Neural crest cell (in vitro differentiated cells): ENCODE measurements at places on chromosomes 5 and 9. TPM values are rescaled to one million over a fixed set of nuclear protein-coding genes. Genes with fewer than 3 reads are reported as not detected.

GRCh38 chr9:84266087-84266561 lies 74.4 kb downstream of the SLC28A3 start:
- H3K4me1 ChIP-seq: peaks cover 3% of the 10 kb centered on the region
- DNase-seq: no peak
- H3K27ac ChIP-seq: no peak overlapping the region

- peaks cover 5% of the 10 kb centered on the region for H3K36me3 ChIP-seq
- peak overlapping the region; percentile 40 for H3K27ac ChIP-seq
- peak; percentile 8 for DNase-seq
- H3K4me3 ChIP-seq: peak overlapping the region; percentile 98
These were observed 832 bp downstream of the LMBRD2 start for GRCh38 chr5:36150676-36151433.

DNA sequence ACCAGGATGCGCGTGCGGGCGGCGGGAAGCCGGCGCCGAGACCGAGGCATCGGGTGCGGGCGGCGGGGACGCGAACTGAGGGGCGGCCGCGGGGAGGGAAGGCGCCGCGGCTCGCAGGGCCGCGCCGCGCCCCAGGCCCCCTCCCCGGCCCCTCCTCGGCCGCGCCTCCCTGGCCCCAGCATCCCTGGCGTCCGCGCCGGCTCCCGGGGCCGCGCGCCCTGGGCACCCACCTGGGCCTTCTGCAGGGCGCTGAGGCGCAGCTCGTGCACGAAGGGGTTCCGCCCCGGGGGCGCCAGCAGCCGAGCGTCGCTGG lies 324 bp downstream of the LPCAT1 start:
- peaks cover 21% of the 10 kb centered on the region for H3K4me1 ChIP-seq
- no peak overlapping the region for H3K4me3 ChIP-seq
- H3K36me3 ChIP-seq: no peaks in the 10 kb centered on the region
- no peak for DNase-seq
- H3K27me3 ChIP-seq: no peaks in the 10 kb centered on the region
- no peak overlapping the region for H3K27ac ChIP-seq

DNA sequence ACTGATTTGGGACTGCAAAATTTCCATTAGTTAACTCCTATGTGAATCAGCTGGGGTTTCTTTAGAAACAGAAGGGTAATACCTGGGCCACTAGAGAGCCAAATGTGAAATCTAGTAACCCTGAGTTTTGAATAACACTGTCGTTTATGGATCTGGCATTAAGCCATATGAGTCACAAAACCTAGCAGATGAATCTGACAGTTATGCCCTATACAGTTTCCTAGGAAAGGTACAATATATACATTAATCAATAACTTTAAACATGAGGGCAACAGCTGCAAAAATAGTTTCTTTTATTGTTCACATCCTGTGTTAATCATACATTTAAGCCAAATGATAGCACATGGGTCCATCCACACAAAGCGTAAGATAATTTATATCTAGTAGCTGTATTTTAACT lies 56.9 kb downstream of the PAM start:
- H3K36me3 ChIP-seq: no peaks in the 10 kb centered on the region
- DNase-seq: no peak
- H3K4me3 ChIP-seq: no peak overlapping the region
- H3K4me1 ChIP-seq: peaks cover 14% of the 10 kb centered on the region

- DNase-seq: no peak
- no peaks in the 10 kb centered on the region for H3K27me3 ChIP-seq
- H3K4me1 ChIP-seq: peaks cover 5% of the 10 kb centered on the region
- H3K4me3 ChIP-seq: no peak overlapping the region
These were observed 10.5 kb downstream of the CSF1R start for GRCh38 chr5:150075806-150076205.

DNA sequence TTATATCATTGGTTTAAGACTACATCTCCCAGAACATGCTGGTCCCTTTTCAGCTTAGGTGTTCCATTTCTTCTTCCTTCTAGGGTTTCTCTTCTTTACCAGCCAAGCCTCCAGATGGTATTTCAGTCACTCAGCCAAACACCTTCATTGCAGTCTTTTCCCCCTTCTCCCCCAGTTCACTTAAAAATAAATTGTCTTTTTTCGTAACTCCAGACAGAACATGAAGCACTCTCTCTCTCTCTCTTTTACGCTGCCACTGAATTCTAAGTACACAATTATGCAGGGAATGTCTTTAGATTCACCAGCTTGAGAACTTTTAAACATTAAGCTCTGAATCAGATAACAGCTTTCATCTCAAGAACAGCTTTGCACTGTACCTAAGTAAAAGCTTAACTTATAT lies 419.7 kb upstream of the BRINP1 start:
- no peaks in the 10 kb centered on the region for H3K36me3 ChIP-seq
- no peak overlapping the region for H3K27ac ChIP-seq
- no peaks in the 10 kb centered on the region for H3K4me1 ChIP-seq

GRCh38 chr5:102211165-102211564 lies 84.9 kb downstream of the SLCO4C1 start:
- H3K27ac ChIP-seq: no peak overlapping the region
- no peaks in the 10 kb centered on the region for H3K27me3 ChIP-seq
- DNase-seq: no peak
- peaks cover 3% of the 10 kb centered on the region for H3K36me3 ChIP-seq
- no peaks in the 10 kb centered on the region for H3K4me1 ChIP-seq

PLPP7 gene
- 5.8 and 6.9 TPM in 2 replicates for total RNA-seq

MYMK gene
- not detected in 2 replicates for total RNA-seq

DNA sequence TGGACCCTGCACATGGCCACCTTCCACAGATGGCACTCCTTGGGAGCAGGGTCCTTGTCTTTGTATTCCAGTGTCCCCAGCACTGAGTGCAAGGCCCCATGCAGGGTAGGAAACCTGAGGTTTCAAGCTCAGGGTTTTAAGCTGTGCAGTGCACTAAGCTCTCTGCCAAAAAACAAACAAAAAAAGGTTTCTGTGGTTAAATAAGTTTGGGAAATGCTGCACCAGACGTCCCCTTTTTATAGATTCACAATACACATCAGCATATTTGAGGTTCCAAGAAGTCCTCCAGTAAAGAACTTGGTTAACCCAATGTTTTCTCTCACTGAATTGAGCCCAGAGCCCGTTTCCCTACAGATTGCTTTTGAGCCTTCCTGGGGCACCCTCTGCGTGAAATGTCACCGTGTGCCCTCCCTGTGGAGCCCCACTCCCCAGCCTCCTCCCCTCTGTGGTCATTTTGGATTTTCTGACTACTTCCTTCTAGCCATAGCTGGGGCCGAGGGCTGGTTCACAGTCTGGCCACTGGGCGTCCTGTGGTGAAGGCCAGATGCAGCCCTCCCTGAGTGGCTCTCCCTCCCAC lies 17.1 kb downstream of the DELE1 start:
- no peak for DNase-seq
- peaks cover 5% of the 10 kb centered on the region for H3K4me1 ChIP-seq
- H3K27me3 ChIP-seq: no peaks in the 10 kb centered on the region

ANKRD18B gene
- 24.5 and 25.0 TPM in 2 replicates for total RNA-seq

- DNase-seq: no peak
- no peak overlapping the region for H3K27ac ChIP-seq
- H3K36me3 ChIP-seq: peaks cover 3% of the 10 kb centered on the region
These were observed 30.2 kb upstream of the FUBP3 start for GRCh38 chr9:130549093-130549735.

CCNO gene
- 0.28 TPM in 1 of 2 replicates, not detected in the other for total RNA-seq

RNF183 gene
- not detected in 2 replicates for total RNA-seq

SHISAL2B gene
- 0.55 and 0.93 TPM in 2 replicates for total RNA-seq

- no peaks in the 10 kb centered on the region for H3K36me3 ChIP-seq
- H3K4me3 ChIP-seq: no peak overlapping the region
- no peaks in the 10 kb centered on the region for H3K27me3 ChIP-seq
- H3K4me1 ChIP-seq: peaks cover 4% of the 10 kb centered on the region
These were observed 43.1 kb downstream of the PRR16 start for GRCh38 chr5:120507197-120507596.

- H3K36me3 ChIP-seq: peaks cover 19% of the 10 kb centered on the region
- H3K27me3 ChIP-seq: no peaks in the 10 kb centered on the region
- H3K4me3 ChIP-seq: peak overlapping the region; percentile 89
- peaks cover 28% of the 10 kb centered on the region for H3K4me1 ChIP-seq
These were observed 8.2 kb downstream of the PHF19 start for GRCh38 chr9:120868676-120869359.

GRCh38 chr5:68415177-68416085 lies 199.9 kb downstream of the PIK3R1 start:
- no peak for DNase-seq
- H3K36me3 ChIP-seq: no peaks in the 10 kb centered on the region
- H3K4me3 ChIP-seq: no peak overlapping the region

SLC2A8 gene
- 31.0 and 37.2 TPM in 2 replicates for total RNA-seq
